Fibroblast of mammary gland (primary cell): ENCODE measurements at places on chromosomes 16 and 17.
A peak's percentile ranks its signal among the peaks of the same experiment; 100 is the strongest.

DNA sequence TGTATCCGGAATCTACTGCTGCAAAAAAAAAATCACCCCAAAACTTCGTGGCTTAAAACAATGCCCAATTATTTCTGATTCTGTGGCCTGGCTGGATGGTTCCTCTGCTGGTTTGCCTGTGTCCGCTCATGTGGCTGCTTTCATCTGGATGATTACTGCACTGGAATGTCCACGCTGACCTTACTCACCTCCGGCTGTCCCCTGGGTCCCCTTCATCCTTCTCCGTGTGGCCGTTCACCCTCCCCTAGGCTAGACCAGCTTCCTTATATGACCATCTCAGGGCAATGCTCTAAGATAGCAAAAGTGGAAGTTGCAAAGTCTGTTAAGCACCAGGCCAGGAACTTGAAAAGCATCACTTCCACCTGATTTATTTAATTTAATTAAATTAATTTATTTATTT, 31.4 kb upstream of the SPNS2 start:
- no peak for DNase-seq

DNA sequence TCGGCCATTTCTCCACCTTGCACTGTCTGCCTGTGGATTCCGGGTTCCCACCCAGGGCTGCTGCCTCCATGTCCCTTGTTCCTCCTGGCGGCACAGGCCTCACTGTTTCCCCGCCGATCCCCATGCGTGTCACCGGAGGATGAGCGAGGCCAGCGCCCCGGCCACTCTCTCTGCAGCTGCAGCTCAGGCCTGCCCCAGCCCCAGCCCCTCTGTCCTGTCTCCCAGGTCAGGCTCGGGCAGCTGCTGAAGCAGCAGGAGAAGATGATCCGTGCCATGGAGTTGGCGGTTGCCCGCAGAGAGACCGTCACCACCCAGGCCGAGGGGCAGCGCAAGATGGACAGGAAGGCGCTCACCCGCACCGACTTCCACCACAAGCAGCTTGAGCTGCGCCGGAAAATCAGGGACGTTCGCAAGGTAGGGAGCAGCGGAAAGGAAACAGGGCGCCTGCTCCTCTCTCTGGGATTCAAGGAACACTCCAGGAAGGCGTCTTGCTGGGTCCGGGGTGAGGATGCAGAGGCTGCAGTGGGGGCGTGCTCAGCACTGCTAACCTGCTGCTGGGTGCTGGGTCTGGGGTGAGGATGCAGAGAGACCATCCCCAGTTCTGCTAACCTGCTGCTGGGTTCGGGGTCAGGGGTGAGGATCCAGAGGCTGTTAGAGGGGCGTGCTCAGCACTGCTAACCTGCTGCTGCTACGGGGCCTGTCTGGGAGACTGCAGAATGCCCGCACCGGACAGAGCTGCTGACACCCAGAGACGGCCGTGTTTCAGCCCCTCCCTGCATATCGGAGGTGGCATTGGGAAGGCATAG, 6.1 kb upstream of the GAA start:
- no peak for DNase-seq

DNA sequence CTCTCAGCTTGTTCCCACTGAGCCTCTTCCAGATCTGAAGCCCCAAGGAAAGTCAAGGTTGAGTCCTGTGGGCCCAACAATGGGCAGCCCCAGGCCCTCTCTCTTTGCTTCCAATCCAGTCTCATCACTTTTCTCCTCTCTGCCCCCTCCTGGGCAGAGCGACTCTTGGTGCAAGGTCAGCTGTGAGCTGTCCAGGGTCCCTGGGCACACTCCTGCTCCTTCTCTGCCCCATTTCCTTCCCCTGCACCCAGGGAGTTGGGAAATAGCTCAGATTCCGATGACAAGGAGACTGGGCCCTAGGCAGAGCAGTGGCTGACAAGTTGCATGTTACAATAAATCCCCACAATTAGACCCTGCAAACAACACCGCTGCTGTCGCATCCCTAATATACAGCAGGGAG, 16.1 kb upstream of the CRHR1 start:
- no peak for DNase-seq

- no peak for DNase-seq
These were observed 36.9 kb upstream of the KLHDC4 start for GRCh38 chr16:87802670-87803069.

DNA sequence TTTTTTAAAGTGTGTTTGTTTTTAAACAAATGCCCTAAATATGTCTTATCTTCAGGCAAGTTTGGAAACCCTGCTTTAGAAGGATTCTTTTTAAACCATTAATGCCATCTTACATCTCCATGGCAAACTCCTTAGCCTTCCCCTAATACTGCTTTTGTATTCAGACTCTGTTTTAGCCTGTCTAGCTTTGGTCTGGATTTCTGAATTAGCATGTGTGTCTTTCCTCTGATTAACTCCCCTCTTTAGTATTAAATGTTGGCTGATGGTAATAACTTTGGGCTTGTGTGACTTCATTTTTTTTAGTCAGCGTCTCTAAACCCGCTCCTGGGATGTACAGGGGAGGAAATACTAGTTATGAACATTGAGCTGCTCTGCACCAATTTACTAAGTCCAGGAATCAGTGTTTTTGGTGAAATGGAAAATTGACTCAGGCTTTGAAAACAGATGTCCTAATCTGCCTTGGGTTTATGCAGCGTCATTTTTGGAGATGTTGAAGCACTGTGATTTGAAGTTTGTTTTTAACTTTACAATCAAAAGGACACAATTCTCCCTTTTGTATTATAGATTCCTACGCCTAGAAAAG, 22.2 kb downstream of the WIPF2 start:
- peak; percentile 17 for DNase-seq

DNA sequence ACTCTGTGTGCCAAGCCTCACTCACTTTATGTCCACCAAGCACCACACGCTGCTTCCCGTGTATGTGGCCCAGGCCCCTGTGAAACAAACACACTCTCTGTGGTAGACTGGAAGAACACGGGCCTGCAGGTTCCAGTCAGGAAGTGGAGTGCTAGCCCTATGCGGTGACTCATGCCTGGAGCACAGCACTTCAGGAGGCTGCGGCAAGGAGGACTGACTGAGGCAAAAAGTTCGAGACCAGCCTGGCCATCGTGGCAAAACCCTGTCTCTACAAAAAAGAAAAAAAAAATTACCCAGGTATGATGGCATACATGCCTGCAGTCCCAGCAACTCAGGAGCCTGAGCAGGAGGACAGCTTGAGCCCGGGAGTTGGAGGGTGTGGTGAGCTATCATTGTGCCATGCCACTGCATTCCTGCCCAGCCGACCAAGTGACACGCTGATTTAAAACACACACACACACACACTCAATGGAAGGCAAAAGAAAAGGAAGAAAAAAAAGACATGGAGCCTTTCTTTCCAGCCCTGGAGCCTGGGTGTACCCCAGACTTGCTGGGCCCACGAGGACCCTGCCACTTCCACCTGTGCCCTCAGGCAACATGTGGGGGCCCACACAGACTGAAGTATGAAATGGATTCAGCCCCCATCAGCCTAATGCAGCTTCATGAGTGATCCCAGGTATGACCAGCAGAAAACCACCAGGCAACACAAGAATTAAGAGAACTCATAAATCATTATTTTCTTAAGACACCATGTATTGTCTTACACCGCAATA, 126.6 kb downstream of the ANKRD11 start:
- DNase-seq = peak; percentile 79

GRCh38 chr17:30031214-30031869, 85.3 kb upstream of the NSRP1 start:
- DNase-seq = no peak

DNA sequence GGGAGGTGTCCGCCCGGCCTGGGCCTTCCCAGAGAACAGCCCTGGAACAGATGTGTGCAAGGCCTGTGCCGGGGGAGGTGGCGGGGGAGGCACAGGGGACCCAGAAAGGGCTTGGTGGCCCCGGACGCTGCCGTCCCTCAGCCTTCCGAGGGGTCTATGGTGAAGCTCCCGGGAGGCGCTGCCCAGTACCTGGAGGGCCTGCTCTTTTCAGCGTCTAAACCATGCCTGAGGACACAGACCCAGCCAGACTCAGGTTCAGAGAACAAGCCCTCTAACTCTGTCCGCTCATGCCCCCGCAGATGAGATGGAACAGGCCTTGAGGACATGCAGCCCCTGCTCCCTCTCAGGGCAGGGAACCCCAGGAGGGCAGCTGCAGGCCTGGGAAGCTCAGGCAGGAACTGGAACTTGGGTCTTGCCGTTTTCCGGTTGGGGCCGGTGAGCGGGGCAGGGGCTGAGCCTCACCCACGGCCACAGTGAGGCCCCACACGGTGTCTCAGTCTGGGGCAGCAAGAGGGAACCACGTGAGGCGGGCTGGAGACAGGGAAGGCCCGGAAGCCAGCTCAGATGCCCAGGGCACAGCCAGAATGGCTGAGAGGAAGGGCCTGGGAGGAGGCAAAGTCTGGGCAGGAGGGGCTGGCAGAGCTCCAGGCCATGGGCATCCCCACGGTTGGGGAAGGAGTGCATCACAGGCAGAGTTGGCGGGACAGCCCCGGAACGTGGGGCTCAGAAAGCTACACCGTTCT, 12.5 kb downstream of the SLC16A3 start:
- peak; percentile 71 for DNase-seq

DNA sequence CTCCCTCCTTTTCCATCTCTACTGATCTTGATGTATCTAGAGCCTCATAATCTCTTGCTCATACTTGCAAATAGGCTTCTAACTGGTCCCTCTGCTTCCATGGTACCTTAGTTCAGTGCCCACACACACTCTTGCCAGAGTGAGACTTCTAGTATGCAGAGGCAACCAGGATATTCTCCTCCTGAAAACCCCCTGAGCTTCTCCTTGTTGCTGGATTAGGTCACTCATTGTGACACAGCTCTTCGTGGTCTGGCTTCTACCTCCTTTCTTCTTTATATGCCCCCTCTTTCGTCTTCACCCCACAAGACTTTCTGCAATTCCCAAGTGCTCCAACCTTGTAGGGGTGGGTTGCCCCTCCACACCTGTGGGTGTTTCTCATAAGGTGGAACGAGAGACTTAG, 2.5 kb upstream of the FAM20A start:
- no peak for DNase-seq

GRCh38 chr17:67841992-67842391, 16.7 kb downstream of the BPTF start:
- no peak for DNase-seq

DNA sequence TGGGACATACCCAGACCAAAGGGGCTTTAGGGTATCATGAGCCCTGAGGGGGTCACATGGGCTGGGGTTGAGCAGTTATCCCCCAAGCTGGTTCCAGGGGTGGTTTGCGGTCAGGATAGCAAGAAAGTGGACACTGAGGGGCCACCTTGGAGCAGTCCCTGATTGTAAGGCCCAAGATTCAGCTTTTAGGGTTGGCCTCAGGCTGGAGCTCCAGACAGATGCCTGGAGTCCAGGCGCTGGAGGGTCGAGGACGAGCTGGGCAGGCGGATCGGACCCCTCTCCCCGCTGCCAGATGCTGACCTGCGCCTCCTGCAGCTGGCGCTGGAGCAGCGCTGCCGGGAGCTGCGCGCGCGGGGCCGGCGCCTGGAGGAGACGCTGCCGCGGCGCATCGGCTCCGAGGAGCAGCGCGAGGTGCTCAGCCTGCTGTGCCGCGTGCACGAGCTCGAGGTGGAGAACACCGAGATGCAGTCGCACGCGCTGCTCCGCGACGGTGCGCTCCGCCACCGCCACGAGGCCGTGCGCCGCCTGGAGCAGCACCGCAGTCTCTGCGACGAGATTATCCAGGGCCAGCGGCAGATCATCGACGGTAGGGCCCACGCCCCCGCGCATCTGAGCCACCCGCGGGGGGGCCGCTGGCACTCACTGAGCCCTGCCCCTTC, 10.0 kb downstream of the BTBD17 start:
- DNase-seq = no peak

DNA sequence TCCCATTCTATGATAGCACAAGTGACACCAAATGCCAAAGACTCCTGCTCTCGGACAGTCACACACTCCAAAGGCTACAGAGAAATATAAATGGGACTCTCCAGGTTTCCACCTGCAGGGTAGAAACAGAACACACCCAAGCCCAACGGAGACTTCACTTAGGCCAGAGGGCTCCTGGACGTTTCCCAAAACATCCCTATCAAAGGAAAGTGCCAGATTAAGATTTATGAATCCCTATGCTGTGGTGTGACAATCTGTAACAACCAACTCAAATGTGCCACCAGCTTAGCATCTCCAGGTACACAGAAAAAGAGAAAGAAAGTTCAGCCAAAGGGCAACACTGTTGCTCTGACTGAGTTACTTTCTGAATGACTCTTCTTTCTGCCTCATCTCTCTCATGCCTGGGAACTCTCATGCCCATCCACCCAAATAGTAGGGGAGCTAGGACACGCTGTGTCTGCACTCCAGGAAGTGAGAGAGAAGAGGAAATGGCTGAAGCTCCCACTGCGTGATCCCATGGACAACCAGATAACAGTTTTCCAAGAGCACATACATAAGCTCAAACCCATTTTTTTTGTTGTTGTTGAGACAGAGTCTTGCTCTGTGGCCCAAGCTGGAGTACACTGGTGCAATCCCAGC, 49.7 kb downstream of the SMG6 start:
- DNase-seq = no peak

- DNase-seq = peak; percentile 64
These were observed 442.6 kb upstream of the HSBP1 start for GRCh38 chr16:83365166-83365565.

GRCh38 chr17:28968914-28969295, 17.6 kb upstream of the PHF12 start:
- peak; percentile 27 for DNase-seq

DNA sequence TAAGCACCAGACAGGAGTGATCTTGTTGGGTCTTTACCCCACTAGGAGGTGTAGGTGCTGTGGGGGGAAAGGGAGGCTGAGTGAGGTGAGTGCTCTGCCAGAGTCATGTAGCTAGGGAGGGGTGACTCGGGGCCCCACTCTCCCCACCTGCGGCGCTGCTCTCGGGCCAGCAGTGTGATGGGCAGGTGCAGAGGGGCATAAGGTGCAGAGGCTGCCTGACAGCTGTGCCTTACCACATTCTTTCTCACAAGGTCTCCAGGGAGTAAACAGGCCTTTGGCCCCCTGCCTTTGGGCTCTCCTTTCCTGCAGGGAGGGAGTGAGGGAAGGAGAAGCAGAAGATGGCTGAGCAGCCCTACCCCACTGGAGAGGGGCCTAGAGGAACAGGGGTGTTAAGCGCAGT, 4.5 kb upstream of the CNP start:
- DNase-seq = no peak

DNA sequence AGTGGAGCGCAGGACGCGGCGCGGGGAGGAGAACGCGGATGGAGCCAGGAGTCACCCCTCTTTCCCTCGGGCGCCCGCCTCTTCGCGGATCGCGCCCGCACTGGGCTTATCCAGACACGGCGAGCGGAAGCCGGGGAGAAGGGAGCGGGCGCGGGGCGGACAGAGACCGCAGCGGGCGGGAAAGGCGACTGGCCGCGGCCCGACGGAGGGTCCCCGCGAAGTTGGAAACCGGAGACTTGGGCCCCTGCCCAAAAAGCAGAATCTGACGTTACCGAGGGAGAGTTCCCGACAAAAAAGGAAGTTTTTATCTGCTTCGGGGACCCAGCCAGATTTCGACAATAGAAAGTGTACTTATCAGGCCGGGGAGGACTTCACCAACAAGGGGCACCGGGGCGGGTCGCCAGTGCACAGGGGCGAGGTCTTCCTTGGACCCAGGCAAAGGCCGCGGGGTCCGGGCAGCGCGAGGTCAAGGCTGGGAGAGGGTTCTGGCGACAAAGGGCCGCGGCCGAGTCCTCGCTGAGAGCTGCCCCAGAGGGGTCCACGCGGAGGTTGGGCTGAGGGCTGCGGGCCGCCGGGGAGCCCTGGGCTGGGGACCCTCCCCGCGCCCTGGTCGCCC, 519 bp downstream of the ST6GALNAC2 start:
- no peak for DNase-seq
